ENCODE measurements at places on chromosomes 2 and 18.

DNA sequence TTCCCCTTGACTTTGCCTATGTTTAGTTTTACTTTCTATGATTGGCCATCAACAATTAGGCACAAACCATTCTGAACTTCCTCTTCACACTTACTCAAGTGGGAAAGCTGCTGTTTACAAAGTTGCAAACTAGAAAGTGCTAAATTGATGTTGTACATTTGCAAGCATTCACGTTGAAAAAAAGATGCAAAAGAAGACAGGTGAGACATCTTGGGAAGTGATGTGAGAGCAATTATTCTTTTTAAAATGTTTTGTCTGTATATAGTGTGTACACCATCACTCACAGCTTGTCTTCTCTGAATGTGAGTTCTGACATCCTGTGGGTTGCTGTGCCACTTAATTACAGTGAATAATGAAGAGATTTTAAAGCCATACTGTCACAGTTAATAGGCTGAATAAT, 874.1 kb upstream of the LRATD1 start:
- DNase-seq, result no peak

- no peak for DNase-seq
Observed at GRCh38 chr2:140589696-140590095, 1541.1 kb downstream of the LRP1B start.

DNA sequence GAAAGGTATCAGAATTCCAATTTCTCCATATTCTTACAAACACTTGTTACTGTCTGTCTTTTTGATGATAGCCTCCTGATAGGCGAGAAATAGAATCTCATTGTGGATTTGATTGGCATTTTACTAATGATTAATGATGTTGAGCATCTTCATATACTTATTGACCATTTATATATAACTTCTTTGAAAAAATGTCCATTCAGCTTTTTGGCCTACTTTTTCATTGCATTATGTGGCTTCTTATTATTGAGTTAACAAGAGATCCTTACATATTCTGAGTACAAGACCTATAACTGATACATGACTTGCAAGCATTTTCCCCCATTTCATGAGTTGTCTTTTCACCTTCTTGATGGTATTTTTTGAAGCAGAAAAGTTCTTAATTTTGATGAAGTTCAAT, 54.6 kb downstream of the QPCT start:
- DNase-seq, result no peak

- DNase-seq, result no peak
Observed at GRCh38 chr2:235439959-235440662, 53.7 kb upstream of the AGAP1 start.

DNA sequence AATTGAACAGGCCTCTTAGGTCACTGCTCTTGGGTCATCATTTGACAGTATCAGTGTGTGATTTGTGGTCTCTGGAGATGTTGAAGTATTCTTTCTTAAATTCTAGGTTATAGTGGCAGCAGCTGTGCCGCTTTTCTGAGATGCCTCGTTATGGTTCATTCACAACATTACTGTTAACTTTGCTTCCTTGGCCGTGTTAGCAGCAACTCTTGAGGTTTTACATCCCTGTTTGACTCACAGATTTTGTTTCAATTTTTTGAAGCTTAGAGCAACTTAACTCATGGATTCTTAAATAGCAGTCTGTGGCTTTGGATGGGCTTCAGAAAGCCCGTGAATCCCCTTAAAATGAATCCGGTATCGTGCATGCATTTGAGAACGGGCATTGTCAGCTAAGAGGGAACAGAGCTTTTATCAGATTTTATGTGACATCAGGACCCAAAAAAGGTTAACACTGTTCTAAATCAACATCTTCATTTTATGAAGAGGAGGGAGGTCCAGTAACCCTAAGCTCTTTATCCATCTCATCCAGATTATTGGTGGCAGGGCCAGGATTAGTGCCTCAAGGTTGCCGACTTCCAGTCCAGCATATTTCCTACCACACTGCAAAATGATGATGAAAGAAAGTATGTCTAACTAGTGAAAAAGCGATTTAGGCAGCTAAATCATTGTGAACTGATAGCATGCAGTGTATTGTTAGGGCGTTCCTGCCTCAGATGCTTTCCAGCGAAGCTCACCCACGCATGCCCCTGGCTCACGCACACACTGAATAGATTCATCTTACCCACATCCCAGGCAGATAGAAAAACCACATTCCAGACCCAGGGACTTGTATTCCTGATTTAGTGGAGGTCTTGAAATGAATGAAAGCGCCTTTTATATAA, 5.1 kb downstream of the TRIB2 start:
- no peak for DNase-seq

DNA sequence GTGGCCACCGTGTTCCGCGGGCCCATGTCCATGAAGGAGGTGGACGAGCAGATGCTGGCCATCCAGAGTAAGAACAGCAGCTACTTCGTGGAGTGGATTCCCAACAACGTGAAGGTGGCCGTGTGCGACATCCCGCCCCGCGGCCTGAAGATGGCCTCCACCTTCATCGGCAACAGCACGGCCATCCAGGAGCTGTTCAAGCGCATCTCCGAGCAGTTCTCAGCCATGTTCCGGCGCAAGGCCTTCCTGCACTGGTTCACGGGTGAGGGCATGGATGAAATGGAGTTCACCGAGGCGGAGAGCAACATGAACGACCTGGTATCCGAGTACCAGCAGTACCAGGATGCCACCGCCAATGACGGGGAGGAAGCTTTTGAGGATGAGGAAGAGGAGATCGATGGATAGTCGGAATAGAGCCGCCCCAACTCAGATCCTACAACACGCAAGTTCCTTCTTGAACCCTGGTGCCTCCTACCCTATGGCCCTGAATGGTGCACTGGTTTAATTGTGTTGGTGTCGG, 17.7 kb downstream of the TUBB6 start:
- no peak for DNase-seq

DNA sequence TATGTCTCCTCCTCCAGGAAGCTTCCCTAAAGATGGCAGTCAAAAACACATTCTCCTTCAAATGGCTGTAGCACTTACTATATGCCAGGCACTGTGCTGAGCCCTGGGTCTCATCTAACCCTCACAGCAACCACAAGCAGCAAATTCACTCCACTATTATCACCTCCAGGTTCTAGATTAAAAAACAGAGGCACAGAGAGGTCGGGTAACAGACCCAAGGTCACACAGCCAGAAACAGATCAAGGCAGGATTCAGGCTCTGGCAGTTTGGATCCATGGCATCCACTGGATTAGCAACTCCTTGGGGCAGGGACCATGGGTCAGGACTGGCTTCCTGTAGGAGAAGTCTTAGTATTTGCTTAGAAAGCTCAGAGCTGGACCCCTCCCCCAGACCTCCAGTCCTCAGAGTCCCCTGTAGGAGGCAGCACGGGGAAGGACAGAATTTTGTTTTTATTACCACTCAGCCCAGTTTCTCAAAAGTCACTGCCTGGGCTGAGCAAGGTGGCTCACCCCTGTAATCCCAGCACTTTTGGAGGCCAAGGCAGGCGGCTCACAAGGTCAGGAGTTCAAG, 34.4 kb downstream of the ZFP36L2 start:
- no peak for DNase-seq

DNA sequence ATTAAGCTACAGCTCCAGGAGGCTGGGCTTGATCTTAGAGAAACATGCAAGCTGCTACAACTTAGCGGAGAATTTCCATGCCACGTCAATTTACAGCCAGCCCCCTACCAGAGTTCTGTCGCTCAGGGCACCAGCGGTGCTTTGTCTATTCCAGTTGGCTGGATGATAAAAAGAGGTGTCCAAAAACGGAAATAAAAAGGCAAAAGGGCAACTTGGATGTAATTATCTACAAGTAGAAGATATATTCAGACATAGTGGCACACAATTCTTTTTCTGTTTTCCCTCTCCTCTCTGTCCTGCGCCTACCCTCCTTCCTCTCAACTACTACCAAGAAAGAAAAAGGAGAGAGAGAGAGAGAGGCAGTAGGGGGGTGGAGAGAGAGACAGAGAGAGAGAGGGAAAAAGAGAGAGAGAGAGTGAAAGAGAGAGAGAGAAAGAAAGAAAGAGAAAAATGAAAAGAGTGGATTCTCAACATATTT, 363 bp upstream of the RFTN2 start:
- DNase-seq, result peak; percentile 39

- DNase-seq, result peak; percentile 52
Observed at GRCh38 chr2:151238527-151239487, 22.9 kb downstream of the RBM43 start.

GRCh38 chr2:28276807-28277206, 115.9 kb upstream of the FOSL2 start:
- no peak for DNase-seq

DNA sequence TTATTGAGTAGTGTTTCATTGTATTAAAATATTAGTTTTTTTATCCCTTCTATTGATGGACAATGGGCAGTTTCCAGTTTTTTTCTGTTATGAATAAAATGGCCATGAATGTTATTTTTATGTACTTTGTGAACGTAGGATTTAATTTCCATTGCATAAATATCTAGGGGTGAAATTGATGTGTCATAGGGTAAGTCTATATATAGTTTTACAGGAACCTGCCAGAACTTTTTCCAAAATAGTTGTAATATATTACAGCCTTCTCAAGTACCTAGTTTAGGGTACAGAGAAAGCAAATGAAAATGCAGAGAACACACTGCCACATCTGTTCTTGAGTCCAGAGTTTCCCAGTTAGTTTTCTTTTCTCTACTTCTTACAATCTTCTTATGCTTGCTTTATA, 378.6 kb downstream of the MEIS1 start:
- no peak for DNase-seq

DNA sequence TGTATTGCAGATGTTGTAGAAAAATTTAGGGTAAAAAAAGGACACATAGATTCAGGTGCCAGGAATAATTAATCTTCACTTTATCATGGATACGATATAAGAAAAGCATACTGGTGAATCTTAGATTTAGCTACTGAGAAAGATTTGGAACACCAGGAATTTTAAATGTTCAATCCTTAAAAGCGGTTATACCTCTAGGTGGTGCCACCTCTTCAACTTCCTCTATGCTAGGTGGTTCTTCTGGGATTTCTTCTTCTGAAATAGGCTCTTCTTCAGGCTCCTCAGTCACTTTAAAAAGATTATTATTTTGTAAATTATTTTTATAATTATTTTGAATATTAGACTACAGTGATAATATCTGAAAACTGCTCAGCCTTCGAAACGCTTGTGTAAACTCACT, 133.1 kb downstream of the TTN start:
- DNase-seq, result no peak

DNA sequence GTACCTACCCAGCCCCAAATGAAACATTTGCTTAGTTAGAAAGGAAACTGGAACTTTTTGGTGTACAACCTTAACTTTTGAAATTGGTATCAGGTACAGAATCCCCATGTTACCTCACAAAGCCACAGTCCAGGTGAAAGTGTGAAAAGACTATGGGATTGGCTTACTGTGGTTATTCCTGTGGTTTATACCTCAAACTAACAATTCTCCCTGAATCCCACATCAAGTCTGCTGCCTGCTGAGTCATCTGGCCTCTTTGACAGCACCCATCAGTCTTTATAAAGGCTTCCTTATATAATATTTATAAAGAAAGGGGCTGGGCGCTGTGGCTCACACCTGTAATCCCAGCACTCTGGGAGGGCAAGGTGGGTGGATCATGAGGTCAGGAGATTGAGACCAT, 164.6 kb downstream of the TMEM247 start:
- DNase-seq, result no peak

GRCh38 chr2:219106251-219106650, 45.5 kb upstream of the IHH start:
- no peak for DNase-seq

DNA sequence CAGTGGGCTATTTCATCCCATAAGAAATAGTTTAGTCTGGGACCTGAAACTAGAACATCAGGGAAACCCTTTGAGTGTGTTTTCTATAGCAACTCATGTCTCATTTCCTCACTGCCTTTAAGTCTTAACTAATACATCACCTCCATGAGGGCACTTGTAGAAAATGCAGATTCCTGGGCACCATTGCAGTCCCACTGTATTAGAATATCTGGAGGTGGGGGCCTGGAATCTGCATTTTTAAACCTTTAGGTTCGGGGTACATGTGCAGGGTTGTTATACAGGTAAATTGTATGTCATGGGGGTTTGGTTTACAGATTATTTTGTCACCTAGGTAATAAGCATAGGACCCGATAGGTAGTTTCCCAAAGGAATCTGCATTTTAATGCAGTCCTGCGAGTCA, 87.4 kb downstream of the ARHGEF33 start:
- no peak for DNase-seq

DNA sequence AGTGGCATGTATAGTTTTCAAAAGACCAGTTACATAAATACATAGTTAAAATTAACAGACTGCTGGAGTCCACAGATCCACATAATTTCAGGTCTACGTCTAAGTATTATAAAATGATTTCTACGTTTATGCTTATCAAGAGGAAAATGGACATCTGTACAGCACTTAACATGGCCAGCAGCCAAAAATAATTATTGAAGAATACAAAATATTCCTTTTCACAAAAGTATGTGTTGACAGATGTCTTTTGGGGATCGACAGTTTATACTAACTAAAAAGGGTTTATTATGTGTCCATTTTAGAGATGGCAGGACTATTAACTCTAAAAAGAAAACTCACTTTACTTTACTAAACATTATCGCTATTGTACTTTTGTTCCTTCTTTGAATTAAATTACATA, 112.9 kb upstream of the RNU4ATAC start:
- no peak for DNase-seq

DNA sequence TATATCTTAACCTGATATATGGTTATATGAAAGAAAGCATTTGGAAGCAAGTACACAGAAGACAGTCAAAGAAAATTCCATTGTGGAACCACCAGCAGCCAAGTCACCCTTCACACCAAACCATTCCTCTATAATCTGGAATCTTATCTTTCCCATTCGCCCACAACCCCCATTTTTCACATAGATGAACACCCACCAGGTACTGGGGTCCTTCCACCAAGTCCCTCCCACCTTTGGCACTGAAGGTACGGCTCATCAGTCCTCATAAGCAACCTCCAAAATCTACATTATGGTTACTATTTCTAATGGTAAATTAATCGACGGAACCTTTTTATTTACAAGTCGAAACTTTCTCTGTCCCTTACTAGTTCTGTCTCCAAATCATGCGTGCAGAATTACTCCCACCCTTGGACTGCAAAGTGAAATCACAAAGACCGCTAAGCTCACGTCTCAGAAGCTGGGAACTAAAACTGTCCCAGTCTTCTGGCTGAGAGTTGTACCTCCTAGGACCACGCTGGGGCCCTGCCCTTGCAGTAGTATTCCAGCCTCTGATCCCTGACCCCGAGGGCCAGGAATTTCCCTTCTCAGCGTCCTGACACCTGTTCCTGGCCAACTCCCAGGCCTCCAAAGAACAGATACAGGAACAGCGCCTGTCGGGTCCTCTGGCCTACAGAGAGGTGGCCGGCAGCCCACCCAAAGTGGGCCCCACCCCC, 702 bp downstream of the OLA1 start:
- no peak for DNase-seq

DNA sequence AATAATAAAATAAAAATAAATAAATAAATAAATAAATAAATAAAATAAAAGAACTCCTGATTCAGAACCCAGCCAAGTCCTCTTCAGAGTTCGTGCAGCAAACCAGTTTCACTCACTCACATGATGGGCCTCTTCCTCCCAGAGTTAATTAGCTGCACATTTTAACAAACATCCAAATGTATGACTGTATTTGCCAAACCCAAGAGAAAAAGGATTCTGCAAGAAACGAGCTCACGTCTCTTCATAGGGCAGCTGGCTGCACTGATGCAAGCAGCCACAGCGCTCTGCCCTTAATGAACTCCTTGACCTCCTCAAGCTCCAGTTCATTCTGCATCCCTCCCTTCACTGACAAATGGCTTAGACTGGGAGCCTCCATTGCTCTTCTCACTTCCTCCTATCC, 55.1 kb downstream of the MREG start:
- DNase-seq, result no peak

Data from nephron progenitor cell (in vitro differentiated cells).